Progenitor cell of endocrine pancreas (in vitro differentiated cells): ENCODE measurements at places on chromosomes 6 and 20.

- peak; percentile 37 for DNase-seq
Observed at GRCh38 chr6:90219209-90219985, 77.2 kb downstream of the BACH2 start.

DNA sequence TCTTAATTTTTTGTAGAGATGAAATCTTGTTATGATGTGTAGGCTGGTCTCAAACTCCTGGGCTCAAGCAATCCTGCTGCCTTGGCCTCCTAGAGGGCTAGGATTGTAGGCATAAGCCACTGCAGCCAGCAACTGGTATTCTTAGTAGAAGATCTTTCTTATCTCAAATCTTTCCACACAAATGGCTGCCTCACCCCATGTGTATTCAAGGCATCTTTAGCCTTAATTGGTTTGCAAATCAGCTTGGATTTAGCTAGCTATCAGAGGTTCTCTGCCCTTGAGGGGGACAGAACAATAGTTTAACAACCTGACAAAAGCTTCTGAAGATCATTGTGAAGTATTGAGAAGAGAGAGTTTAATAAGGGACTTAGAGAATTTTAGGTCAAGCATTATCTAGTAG is 17.9 kb upstream of the ABRACL start:
- DNase-seq, result no peak

DNA sequence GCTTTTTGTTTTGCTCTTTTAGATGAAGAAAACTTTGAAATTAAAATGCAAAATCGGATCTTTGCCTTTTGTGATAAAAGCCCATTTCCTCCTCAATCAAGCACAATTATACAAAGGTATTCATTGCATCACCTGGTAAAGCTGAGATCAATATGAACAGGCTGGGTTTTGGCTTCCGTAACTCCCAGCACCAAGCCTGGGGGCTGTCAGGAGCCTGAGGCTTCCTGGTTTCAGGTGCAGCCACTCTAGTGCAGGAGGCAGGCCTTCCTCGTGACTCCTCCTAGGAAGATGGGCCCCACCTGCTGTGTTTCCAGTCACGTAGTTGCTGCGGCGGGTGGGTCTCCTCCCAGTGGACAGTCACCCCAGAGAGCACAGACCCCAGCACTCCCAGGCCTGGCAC is 54.0 kb downstream of the EDN3 start:
- no peak for DNase-seq

GRCh38 chr6:31581434-31582229 is 592 bp downstream of the LTB start:
- no peak for DNase-seq

DNA sequence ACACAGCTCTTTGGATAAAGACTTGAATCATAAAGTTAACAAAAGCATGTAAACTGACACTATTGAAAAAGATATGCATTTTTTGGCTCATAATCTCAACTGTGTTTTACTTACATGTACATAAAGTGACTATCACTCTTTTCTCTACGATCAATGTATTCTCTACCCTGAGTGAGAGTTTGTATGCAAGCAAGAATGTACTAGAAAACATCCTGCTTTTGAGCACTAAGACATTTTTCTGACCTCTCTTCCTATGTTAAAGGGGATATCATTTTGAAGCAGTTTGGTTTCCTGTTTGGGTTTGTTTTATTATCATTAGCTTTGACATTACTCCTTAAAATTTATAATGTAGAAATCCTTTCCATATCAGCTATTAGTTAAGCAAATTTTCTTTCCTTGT is 910.8 kb downstream of the C6orf118 start:
- no peak for DNase-seq

GRCh38 chr20:41124451-41125094 is 12.8 kb upstream of the PLCG1 start:
- DNase-seq, result no peak

DNA sequence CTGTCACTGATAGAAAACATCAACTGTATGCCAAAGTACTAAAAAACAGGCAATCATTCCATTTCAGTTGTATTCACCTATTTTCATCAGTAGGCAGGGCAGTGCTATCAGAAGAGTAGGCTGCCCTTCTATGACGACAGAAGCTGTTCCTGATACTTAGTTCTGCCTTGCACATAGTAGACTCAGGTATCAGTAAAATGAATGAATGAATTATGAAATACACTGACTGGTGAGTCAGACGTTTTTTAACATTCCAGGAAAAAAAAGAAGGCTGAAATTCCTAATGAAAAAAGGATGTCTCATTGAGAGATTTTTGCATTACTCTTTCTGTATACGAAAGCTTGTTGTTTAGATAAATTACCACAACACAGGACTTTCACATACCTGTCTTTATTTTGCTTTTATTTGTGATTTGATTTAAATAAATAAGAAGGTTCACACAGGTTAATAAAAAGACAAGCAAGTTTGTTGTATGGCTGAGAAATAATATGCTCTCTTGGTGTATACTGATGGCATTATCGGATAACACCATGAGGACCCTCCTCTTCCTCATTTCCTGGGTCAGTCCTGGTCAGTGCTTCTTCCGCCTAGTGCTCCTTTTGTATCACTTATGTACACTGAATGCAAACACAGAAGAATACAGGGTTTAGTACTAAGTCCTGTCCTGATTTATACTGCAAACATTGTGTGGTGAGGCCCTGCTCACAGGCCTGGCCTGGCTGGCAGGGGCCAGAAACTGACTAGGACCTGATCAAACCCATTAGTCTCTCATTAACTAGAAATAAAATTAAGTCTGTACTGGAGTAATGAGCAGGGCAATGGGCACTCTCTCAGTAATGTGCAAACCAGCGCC is 39.4 kb upstream of the SPDEF start:
- no peak for DNase-seq

DNA sequence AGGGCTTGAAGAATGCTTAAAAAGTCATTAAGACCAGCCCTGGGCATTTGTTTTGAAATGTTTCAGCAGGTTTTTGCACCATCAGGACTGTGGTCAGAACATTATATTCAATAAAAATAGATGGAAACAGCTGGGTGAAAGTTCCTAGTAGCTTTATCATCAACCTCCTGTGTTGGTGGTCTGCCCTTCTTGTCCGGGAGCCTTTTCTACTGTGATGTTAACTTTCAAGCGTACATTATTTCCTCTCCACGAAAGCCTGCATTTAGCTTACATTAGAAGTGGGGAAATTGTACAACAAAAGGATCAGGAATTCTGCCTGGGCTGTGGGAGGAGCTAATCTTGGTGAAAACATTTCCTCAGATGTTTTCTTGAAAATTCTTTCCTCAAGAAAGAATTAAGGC is 71.1 kb downstream of the LAMA4 start:
- DNase-seq, result no peak

- no peak for DNase-seq
Observed at GRCh38 chr20:61674688-61675087, 391.0 kb downstream of the TAF4 start.

DNA sequence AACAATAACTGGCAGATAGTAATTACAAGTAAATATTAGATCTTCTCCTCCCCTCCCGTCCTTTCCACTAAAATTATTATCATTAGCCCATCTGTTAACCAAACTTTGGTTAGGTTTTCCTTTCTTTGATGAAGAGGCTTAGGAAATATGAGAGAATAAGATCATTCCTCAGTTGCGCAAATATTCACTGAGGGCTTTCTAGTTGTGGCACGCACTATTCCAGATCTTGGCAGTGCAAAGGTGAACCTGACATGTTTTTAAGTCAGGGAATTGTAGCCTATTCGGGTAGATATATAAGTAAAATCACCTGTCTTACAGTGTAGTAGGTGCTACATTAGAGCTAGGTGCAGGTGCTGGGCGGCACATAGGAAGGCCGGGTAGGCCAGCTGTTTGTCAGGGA is 31.1 kb downstream of the RNF217 start:
- DNase-seq, result no peak

- DNase-seq, result peak; percentile 21
Observed at GRCh38 chr6:107493158-107494057, 3.5 kb downstream of the SOBP start.

- no peak for DNase-seq
Observed at GRCh38 chr6:3026791-3027626, 27.3 kb downstream of the NQO2 start.
